ENCODE measurements at places on chromosomes 6 and 20.

GRCh38 chr20:6127825-6128224 lies 5.0 kb upstream of the FERMT1 start:
- no peak for DNase-seq

- DNase-seq = no peak
Observed at GRCh38 chr6:291697-292505, at the start of gene DUSP22. Gene DUSP22, plus strand, starts transcription at chr6:292487. Its CDS starts 53 bp downstream, at chr6:292540.

DNA sequence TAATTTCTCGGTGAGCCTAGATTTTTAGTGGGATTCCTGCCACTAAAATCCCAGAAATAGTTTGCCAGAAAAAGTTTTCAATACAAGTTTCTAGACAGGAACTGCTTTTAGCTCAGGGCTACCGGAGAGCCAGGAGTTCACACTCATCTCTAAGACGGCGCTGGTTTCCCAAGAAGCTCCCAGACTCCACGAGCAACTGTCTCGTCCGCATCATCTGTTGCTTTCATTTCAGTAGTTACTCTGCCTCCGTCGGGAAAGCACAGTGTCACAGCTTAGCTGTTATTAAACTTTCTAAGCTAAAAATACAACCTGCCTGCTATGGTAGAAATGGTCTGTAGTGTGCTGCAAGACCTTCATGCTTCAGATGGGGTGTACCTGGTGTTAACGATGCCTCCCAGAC lies 197.3 kb upstream of the SNX9 start:
- no peak for DNase-seq

GRCh38 chr6:11309947-11310665 lies 77.6 kb upstream of the NEDD9 start:
- no peak for DNase-seq

- no peak for DNase-seq
Observed at GRCh38 chr20:62860391-62860923, 1.2 kb downstream of the TCFL5 start.

GRCh38 chr6:140669321-140669720 lies 1294.9 kb upstream of the CITED2 start:
- DNase-seq = no peak

DNA sequence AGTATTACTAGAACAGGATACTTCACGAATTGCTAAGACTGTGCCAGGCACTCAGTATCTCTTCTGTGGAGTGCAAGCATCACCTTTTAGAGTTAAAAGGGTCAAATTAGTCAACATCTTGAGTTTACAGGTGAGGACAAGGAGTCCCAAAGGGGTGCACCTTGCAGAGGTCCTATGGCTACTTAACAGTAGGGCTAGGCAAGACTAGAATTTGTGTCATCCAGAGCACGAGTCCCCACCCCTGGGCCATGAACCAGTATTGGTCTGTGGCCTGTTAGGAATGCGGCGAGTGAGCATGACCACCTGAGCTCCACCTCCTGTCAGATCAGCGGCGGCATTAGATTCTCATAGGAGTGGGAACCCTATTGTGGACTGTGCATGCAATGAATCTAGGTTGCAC lies 10.5 kb upstream of the DSTN start:
- DNase-seq = no peak

GRCh38 chr6:111683157-111683556 lies 77.5 kb upstream of the TRAF3IP2 start:
- DNase-seq = no peak

- DNase-seq = no peak
Observed at GRCh38 chr6:5507131-5507681, 245.9 kb downstream of the FARS2 start.

GRCh38 chr6:35019171-35019570 lies 122.0 kb downstream of the TCP11 start:
- DNase-seq = no peak

DNA sequence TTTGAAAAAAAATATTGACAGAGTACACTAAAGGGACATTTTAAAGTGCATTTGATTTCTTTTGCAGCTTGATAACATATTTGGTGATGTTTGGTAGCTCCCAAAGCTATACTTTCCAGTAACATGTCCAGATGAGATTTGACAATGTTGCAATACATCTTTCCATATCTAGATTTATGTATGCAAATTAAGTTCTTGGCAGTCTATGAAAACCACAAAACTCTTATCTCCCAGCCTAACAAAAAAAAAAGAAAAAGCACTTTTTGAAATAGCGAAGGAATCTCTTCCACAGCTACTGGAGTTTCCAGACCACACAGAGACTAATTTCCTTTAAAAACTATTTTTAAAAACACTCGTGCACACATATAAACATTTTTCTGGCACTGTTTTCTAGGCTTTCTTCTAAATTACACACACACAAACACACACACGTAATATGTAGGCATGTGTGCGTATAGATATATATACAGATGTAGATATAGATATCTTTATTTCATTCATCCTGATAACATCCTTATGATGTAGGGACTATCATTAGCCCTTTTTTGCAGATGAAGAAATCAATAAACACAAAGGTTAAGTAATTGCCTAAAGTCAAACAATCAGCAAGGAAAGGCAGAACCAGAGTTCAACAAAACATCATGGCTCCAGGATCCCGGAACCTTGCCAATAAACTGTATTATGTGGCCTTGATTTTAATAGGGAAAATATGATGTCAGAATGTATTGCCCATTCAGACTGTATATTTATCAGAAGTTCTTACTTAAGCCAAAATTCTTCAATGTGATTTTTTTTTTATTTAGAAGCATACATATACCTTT lies 93.3 kb downstream of the ADGRB3 start:
- DNase-seq = no peak

GRCh38 chr6:1390133-1390945 lies 963 bp downstream of the FOXF2 start:
- DNase-seq = no peak

- no peak for DNase-seq
Observed at GRCh38 chr6:36788186-36788585, 51.1 kb downstream of the CPNE5 start.

DNA sequence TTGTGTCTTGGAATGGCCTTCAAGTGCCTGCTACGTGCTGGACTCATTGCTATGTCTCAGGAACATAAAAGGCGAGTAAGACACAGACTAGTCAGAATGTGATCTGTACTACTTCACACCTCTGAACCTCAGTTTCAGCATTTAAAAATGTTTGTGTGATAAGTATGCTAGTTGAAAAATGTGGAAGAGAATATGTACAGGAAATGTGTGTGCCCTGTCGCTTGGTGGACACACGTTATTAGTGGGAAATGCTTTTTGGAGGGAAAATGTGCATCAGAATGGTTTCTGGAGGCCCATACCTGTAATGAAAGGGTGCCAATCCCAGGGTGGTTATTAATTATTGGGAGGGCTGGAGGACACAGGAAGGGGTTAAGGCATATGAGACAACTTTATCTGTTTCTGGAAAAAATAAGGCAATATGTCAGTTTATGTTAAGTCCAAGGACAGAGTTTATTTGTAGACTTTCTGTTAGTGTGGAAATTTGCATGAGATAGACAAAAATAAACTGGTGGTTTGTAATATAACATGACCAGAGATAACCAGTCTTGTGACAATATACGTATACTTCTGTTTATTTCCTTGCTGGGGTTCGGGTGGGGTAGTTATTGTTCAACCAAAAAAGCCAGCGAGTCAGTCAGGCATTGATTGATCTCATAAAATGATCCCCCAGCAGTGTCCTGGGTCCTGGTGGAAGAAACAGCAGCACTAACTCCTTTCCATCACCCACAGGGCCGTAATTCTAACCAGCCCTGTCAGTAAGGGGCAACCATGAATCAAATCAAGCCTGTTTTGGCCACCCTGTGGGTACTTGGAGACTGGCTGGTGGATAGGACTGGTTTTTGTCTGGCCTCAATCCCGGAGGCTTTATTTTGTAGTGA lies 117.9 kb downstream of the JARID2 start:
- DNase-seq = no peak

- DNase-seq = no peak
Observed at GRCh38 chr6:11706171-11706570, 72.4 kb downstream of the ADTRP start.

DNA sequence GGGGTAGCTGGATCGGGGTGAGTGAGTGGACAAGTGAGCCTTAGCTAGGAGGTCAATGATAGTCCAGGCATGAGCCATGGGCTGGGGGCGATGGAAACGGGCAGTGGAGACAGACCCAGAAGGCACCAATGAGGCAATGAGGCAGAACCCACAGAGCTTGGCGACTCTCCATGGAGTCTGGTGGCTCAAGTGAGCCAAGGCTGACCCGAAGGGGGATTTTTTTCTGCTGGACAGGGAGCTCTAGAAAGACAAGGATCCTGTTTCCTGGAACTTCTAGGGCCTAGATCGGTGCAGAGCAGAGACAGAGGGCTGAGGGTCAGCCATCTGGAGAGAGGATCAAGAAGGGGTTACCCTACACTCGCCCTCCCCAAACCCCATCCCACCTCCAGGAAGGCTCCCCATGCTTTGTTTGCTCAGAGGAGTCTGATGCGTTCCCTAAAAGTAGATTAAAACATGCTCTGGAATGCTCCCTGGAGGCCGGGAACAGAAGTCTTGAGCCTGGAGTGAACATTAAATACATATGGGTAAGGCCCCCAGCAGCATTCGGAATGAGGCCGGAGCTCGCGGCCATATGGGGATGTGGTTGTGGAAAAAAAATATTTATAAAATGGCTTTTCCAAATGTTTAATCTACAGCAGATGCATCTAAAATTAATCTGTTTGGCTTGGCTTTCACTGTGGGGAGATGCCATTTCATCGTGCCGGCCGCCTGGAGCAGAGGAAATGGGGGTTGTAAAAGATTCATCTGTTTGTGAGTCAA lies 237.8 kb upstream of the PMEPA1 start:
- DNase-seq = no peak

GRCh38 chr6:21856844-21857243 lies 263.3 kb downstream of the SOX4 start:
- DNase-seq = no peak

GRCh38 chr6:135289816-135290215 lies 108.7 kb downstream of the MYB start:
- no peak for DNase-seq

- no peak for DNase-seq
Observed at GRCh38 chr6:1052262-1052661, 259.6 kb upstream of the FOXQ1 start.

GRCh38 chr20:52490711-52491430 lies 299.3 kb upstream of the ZFP64 start:
- DNase-seq = no peak

DNA sequence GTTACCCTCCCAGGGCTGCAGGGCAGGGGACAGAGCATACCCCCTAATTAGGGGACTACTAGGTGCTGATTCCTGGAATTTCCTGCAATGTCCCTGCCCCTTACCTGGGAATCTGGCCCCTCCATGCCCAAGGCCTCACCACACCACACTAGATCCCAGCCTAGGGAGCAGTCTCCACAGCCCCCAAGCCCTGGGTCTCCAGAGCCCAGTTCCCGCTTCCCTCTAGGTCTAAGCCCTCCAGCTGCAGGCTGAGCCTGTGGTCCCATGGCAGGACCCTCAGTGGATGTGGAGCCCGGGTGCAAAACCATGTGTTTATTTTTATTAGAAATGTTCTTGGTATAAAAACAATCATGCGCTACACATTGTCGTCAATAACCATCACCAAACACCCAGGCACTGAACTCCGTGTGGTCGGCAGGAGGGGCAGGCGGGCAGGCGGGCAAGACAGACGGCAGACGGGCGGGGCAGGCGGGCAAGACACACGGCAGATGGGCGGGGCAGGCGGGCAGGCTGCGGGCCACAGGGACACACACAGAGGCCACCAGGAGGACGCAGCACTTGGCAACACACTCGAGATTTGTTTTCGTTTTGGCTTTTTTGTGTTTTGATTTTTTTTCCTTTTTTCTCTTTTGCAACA lies 124.2 kb downstream of the GRM4 start:
- DNase-seq = no peak

GRCh38 chr6:133645966-133646740 lies 242.8 kb upstream of the TCF21 start:
- no peak for DNase-seq

GRCh38 chr6:150372051-150372450 lies 3.2 kb downstream of the IYD start:
- no peak for DNase-seq

GRCh38 chr6:43142101-43142500 lies 29.0 kb upstream of the SRF start:
- DNase-seq = no peak

DNA sequence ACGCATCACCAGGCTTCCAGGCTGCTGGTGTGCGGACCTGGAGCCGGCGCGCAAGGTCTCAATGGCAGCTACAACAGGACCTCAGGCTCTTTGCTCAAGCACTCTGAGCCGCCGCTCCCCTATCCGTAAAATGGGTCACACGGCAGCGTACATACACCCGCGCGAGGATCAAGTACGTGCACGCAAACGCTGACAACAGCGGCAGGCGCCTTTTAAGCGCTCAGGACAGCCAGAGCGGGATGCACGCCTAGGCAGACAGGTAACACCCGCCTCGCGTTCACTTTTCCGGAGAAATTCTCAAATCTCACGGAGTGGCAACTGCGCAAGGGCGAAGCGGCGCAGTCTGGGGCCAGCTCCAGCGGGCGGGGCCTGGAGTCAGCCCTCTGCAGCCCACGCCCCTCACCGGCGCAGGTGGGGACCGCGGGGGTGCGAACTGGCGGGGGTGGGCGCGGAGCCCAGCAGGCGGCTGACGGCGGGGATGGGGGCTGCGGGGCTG lies 535 bp downstream of the EXOC2 start:
- DNase-seq = no peak

DNA sequence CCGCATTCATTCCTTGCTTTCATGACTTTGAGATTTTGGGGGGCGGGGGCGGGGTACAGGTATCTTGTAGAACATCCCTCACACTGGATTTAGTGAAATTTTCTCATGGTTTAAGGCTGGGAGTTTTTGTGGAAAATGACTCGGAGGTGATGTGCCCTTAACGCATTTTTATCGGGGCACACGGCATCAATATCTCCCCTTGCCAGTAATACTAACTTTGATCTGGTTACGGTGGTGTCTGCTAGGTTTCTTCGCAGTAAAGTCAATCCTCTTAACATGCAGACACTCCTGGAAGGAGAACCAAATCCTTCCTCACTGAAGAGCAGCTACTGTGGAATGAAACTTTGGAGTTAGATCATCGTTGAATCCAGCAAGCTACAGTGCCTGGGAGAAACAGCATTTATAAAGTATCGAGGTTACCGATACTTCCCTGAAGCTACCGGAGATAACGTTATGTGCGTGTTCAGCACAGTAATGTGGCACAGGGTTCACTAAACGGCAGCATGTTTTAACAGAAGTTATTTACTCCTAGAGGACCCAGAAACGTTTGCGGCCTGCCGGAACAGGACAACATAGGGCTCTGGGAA lies 1.2 kb upstream of the DYNLRB1 start:
- DNase-seq = no peak

DNA sequence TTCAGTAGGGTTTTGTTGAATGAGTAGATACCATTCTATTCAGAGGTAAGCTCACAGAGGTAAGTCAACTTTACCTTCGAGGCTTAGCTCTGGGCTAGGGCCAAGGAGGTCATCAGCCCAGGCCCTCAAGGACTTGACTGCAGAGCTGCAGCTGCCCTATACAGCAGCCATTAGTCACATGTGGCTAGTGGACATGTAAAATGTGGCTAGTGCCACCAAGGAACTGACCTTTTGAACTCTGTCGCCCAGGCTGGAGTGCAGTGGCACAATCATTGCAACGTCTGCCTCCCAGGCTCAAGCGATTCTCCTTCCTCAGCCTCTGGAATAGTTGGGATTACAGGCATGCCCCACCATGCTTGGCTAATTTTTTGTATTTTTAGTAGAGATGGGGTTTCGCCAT lies 47.9 kb upstream of the EPB41L1 start:
- DNase-seq = no peak
